ENCODE measurements at places on chromosomes 4 and X. TPM values are rescaled to one million over a fixed set of nuclear protein-coding genes. Genes with fewer than 3 reads are reported as not detected.

- no peaks in the 10 kb centered on the region for H3K4me1 ChIP-seq
- no peak overlapping the region for H3K27ac ChIP-seq
- H3K27me3 ChIP-seq, result no peaks in the 10 kb centered on the region
- H3K4me3 ChIP-seq, result no peak overlapping the region
- no peak for DNase-seq
Observed at GRCh38 chr4:26388671-26389070, 67.9 kb downstream of the RBPJ start.

The MUC7 gene
- not detected for polyA plus RNA-seq

- no peak for DNase-seq
- no peak overlapping the region for H3K4me3 ChIP-seq
- H3K27ac ChIP-seq, result no peak overlapping the region
- H3K27me3 ChIP-seq, result no peaks in the 10 kb centered on the region
- peaks cover 27% of the 10 kb centered on the region for H3K36me3 ChIP-seq
- H3K4me1 ChIP-seq, result peaks cover 3% of the 10 kb centered on the region
Observed at GRCh38 chr4:184669251-184669650, 19.7 kb downstream of the PRIMPOL start.

The CCDC110 gene
- 0.94 TPM for polyA plus RNA-seq

DNA sequence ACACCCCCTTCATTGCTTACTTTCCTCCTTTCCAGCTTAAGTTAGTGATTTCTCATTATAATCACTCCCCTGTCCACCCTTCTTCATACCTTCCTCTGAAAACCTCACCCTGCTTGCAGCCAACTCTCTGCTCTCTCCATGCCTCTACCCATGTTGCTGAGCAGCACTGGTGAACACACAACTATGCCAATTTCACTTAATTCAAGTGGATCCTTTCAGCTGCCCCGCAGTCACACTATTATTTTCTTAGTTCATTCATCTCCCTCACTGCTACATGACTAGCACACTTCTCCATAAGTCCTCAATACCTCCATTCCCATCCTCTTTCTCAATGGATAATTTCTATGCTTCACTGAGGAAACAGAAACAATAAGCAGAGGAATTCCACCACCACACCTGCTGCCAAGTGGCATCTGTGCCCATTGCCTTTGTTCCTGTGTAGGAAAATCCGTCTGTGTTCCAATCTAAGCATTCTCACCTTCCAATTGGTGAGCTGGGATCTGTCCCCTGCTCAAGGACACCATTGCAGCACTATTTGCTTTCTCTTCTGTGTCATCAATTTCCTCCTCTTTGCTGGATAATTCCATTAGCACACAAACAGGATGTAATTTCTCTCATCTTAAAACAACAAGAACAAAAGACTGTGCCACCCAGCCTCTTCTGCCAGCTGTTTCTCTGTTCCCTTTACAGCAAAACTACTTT lies 25.2 kb upstream of the PRSS48 start:
- H3K4me1 ChIP-seq, result peaks cover 4% of the 10 kb centered on the region
- H3K27me3 ChIP-seq, result no peaks in the 10 kb centered on the region
- no peak for DNase-seq
- no peak overlapping the region for H3K4me3 ChIP-seq

The ABLIM2 gene
- polyA plus RNA-seq, result 5.9 TPM

The STARD8 gene
- polyA plus RNA-seq, result 2.6 TPM

The IL13RA2 gene
- 0.27 TPM for polyA plus RNA-seq

GRCh38 chrX:825991-826390 lies 195.4 kb downstream of the SHOX start:
- H3K4me1 ChIP-seq, result no peaks in the 10 kb centered on the region
- DNase-seq, result no peak
- no peaks in the 10 kb centered on the region for H3K27me3 ChIP-seq
- H3K27ac ChIP-seq, result no peak overlapping the region
- no peak overlapping the region for H3K4me3 ChIP-seq
- H3K36me3 ChIP-seq, result no peaks in the 10 kb centered on the region

The MAGEC1 gene
- not detected for polyA plus RNA-seq

- H3K4me3 ChIP-seq, result peak overlapping the region; percentile 47
- peak; percentile 19 for DNase-seq
- no peaks in the 10 kb centered on the region for H3K36me3 ChIP-seq
- no peaks in the 10 kb centered on the region for H3K4me1 ChIP-seq
Observed at GRCh38 chrX:11664211-11665167, 1.2 kb downstream of the ARHGAP6 start.

DNA sequence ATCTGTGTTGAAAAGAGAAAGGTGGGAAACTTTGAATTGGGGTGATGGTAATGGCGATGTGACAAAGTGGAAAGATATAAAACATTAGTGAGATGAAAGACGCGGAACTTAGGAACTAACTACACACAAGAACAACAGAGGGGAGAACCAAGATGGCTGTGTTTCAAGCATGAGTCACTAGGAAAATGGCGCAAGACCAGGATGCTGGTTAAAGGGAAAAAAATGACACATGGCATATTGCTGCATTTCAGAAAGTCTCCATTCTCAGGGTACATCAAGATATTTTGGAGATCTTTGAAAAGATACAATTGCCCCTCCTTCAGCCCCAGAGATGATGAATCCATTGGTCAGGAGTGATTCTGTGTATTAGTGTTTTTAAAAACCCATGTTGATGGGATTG lies 164.4 kb downstream of the FBXO8 start:
- no peak for DNase-seq
- no peaks in the 10 kb centered on the region for H3K36me3 ChIP-seq
- H3K27me3 ChIP-seq, result peaks cover 4% of the 10 kb centered on the region
- H3K27ac ChIP-seq, result no peak overlapping the region
- H3K4me1 ChIP-seq, result no peaks in the 10 kb centered on the region
- H3K4me3 ChIP-seq, result no peak overlapping the region

The GPR143 gene
- polyA plus RNA-seq, result 5.2 TPM

- no peaks in the 10 kb centered on the region for H3K27me3 ChIP-seq
- H3K27ac ChIP-seq, result no peak overlapping the region
- no peak for DNase-seq
- no peaks in the 10 kb centered on the region for H3K4me1 ChIP-seq
Observed at GRCh38 chr4:534576-535151, 35.7 kb downstream of the PIGG start.

GRCh38 chrX:45959567-45959966 lies 585.7 kb downstream of the ZNF674 start:
- DNase-seq, result no peak
- H3K36me3 ChIP-seq, result no peaks in the 10 kb centered on the region
- no peak overlapping the region for H3K4me3 ChIP-seq
- H3K4me1 ChIP-seq, result no peaks in the 10 kb centered on the region
- no peaks in the 10 kb centered on the region for H3K27me3 ChIP-seq
- H3K27ac ChIP-seq, result no peak overlapping the region

The ARSJ gene
- 11.3 TPM for polyA plus RNA-seq

GRCh38 chrX:15209096-15209495 lies 60.8 kb downstream of the ASB9 start:
- DNase-seq, result no peak
- H3K27me3 ChIP-seq, result no peaks in the 10 kb centered on the region
- H3K4me3 ChIP-seq, result no peak overlapping the region
- no peaks in the 10 kb centered on the region for H3K4me1 ChIP-seq
- H3K27ac ChIP-seq, result no peak overlapping the region

DNA sequence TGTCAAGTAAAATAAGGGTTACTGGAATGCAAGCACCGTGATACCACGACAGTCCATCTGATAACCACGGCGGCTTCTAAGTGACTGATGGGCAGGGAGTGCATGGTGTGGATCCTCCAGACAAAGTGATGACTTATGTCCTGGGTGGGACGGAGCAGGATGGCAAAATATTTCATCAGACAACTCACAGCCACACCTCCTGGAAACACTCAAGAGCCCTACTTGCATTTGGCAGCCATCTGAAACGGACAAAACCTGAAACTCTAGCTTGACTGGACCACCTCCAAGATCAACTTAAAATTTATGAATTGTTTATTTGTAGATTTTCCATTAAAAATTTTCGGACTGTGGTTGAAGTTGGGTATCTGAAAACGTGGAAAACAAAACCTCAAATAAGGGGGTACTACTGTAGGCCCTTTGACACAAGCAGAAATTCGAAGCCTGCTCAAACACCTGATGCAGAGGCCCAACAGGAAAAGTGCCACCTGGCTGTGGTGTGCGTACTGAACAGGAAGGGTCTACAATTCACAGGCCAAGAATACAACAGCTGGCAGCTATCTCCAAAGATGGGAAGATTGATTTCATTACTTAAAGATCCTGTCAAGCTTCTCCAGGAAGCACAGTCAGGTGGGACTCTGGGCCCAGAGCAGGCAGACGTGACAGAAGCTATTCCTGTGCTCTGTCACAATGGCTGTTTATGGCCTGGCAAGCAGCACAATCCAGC lies 26.0 kb downstream of the LRIT3 start:
- no peaks in the 10 kb centered on the region for H3K27me3 ChIP-seq
- H3K4me3 ChIP-seq, result no peak overlapping the region
- H3K36me3 ChIP-seq, result no peaks in the 10 kb centered on the region
- H3K4me1 ChIP-seq, result no peaks in the 10 kb centered on the region

GRCh38 chr4:145278341-145279121 lies 98.1 kb upstream of the OTUD4 start:
- H3K4me3 ChIP-seq, result no peak overlapping the region
- DNase-seq, result no peak
- H3K27ac ChIP-seq, result no peak overlapping the region
- no peaks in the 10 kb centered on the region for H3K4me1 ChIP-seq

DNA sequence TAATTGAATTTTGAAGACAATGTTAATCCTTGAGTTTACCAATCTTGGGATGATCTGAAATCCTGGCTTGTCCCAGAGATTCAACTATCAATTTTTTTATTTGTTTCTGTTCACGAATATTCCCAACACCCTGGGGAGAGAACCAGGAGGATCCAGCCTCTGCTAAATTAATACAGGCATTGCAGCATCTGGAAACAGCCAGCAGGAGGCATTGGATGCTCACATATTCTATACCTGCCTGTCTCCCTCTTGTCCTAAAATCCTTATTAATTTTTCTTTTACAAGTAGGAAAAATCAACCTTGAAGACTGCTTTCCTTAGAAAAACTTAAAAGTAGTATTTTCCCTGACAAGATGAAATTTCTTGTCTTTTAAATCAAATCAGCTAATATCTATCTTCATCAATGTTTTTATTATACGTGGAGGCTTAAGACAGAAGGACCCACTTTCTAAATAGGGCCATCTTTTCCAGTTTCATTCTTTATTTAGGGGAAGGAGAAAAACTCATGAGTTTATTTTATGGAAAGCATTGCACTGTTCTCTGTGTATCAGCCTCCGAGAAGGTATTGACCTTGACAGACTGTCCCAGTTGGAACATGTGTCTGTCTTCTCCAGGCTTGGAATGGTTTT lies 102.4 kb downstream of the CLNK start:
- no peaks in the 10 kb centered on the region for H3K27me3 ChIP-seq
- H3K36me3 ChIP-seq, result no peaks in the 10 kb centered on the region
- H3K27ac ChIP-seq, result no peak overlapping the region
- no peaks in the 10 kb centered on the region for H3K4me1 ChIP-seq
- no peak for DNase-seq

DNA sequence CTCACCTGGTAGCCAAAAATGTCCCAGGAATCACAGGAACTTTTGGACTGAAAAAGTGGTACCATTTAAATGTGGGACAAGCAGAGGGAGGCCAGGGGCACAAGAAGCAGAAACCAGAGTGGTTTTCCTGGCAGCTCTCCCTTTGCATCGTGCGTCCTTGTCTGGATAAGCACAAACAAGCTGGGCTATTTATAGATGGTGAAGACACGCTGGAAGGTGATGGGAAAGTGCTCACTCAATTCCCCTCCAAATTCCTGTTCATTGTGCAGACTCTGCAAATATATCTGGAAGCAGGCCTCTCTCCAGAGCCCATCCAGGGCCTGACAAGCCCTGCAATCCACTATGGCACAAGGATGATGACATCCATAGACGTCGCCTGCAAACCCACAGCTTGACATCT lies 63.6 kb upstream of the MAP3K15 start:
- DNase-seq, result no peak
- H3K4me3 ChIP-seq, result no peak overlapping the region
- H3K36me3 ChIP-seq, result no peaks in the 10 kb centered on the region
- no peaks in the 10 kb centered on the region for H3K27me3 ChIP-seq
- no peaks in the 10 kb centered on the region for H3K4me1 ChIP-seq

- DNase-seq, result no peak
- H3K4me3 ChIP-seq, result no peak overlapping the region
Observed at GRCh38 chr4:33485111-33485510, 2759.2 kb downstream of the ARAP2 start.

DNA sequence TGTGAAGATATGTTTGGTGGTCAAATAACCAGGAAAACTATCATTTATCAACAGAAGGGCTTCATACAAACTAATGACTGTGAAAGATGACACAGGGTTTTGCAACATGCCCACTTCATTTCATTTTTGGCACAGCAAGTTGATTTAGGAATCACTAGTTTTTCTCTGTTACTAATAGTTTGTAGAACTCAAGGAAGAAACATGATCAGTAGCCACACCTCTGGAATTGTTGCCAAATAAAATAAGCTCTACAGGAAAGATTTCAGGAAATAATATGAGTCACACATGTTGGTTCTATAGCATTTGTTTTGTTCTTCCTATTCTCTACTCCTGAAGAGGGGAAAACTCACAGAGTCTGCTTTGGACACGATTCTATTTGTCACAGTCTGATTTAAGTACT lies 255.4 kb downstream of the TLL1 start:
- H3K36me3 ChIP-seq, result no peaks in the 10 kb centered on the region
- no peak overlapping the region for H3K4me3 ChIP-seq
- DNase-seq, result no peak
- no peaks in the 10 kb centered on the region for H3K4me1 ChIP-seq

DNA sequence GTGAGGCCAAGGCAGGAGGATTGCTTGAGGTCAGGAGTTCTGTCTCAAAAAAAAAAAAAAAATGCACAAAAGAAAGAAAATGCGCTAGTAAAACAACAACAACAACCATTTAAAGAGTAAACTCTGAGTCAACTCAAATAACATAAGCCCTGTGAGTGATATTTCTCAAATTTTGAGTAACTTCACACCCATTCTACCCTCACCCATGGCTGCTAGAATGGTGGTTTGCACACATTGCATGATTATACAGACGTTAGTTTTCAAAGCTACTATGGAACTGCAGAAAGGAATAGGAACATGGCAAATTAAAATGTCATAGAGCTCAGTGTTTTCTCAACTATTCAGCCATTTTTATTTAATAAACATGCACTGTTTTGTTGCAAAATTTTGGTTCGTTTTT lies 145.9 kb downstream of the OPHN1 start:
- no peaks in the 10 kb centered on the region for H3K27me3 ChIP-seq
- no peak for DNase-seq
- H3K4me3 ChIP-seq, result no peak overlapping the region
- no peaks in the 10 kb centered on the region for H3K36me3 ChIP-seq
